Choroid plexus epithelial cell (primary cell): ENCODE measurements at places on chromosomes 12 and 14.

- DNase-seq: no peak
Observed at GRCh38 chr12:130438711-130439110, 101.0 kb downstream of the PIWIL1 start.

- peak; percentile 14 for DNase-seq
Observed at GRCh38 chr12:86711731-86712130, 455.5 kb upstream of the MGAT4C start.

- DNase-seq: peak; percentile 48
Observed at GRCh38 chr12:108310489-108310888, 28.6 kb downstream of the CMKLR1 start.

- no peak for DNase-seq
Observed at GRCh38 chr12:127273626-127274025, 993.3 kb upstream of the TMEM132C start.

GRCh38 chr12:116590561-116590960 lies 31.4 kb downstream of the MAP1LC3B2 start:
- DNase-seq: no peak

DNA sequence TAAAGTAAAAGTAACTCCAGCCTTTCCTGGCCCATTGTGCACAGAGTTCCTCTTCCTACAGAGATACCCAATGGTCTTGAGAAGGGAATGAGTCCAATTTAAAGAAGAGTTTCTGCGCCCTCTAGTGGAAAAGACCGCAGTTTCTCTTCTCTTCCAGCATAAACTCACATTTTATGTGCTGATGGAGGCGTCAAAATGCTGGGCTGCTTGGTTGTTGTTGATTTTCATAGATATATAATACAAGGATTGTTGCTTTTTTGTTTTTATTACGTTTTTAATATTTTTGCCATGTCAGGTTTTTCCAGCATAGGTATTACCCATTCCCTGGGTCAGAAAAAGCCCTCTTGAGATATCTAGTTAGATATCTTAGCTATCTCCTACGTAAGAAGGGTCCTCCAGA lies 356.9 kb upstream of the STXBP6 start:
- DNase-seq: peak; percentile 29

DNA sequence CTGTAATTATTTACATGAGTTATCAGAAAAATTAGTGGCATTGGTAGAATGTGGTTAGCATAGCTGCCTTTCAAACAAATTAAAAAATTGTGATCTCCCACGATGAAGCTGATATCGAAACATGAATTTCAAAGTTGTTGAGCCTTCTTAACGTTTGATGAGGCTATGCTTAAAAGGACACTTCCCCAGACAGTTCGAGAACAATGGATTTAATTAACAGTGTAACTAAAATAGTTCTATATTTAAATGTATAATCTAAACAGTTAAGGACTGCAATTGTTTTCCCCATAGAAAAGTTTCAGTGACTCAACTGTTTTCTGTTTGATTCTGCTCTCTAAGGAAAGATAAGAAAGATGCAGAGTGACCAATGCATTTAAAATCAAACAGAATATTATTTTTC lies 1.6 kb downstream of the CLEC2B start:
- DNase-seq: no peak

DNA sequence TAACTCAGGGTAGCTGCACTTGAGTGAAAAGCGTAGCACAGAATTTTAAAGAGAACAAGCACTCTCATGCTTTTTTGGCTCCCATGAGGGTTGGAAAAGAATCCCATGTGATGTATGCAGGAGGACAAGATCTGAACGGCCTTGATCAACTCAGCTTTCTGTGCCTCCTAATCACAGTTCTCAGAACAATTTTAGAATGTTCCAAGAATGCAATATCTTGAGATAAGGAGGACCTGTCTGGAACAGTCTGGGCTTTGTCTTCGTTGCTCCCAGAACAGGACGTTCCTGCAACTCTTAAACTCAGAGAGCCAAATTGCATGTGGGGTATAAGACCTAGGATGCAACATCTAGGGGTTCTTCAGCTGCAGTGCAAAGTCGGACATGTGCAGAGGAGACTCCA lies 582.7 kb downstream of the RERGL start:
- DNase-seq: no peak

- no peak for DNase-seq
Observed at GRCh38 chr14:76964695-76965094, 63.8 kb downstream of the IRF2BPL start.

DNA sequence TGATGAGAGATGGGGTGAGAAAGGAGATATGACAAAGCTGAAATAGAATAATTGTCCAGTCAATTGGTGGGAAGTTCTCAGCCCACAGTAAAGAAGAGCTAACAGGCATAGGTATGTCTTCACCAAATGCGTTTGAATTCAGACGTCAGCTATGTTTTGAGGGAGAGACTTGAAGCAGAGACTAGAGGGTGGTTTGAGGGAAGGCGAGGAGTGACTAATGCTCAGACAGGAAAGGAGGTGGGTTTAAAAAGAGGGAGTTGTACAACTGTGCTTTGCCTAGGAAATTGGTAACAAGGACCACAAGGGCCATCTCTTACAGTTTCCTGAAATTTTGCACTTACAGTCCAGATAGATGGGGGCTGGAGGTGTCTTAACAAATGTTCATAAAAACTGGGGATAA lies 6.4 kb downstream of the JKAMP start:
- DNase-seq: no peak

- no peak for DNase-seq
Observed at GRCh38 chr12:108289350-108290161, 49.6 kb downstream of the CMKLR1 start.

GRCh38 chr12:55675666-55676065 lies 32.0 kb downstream of the ITGA7 start:
- no peak for DNase-seq

- no peak for DNase-seq
Observed at GRCh38 chr12:89418228-89418910, 66.1 kb upstream of the DUSP6 start.

GRCh38 chr14:89470401-89470800 lies 53.4 kb upstream of the FOXN3 start:
- DNase-seq: no peak

DNA sequence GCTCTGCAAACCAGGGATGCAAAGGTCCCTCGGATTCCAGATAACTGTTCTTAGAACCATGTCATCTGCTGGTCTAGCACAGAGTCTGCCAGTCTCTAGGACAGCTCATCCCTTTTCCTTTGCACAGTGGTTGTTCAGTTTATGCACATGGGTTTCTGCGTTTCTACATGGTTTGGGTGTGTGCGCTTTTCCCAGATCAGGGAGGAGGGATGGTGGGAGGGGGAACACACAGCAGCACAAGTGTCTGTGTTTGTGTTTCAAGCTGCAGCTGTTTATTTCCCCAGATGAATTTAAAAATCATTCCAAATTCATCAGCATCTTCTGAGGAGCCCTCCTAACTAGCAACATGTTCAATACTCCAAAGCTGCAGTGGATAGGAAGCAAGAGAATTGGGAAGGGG lies 45.4 kb downstream of the ANO2 start:
- no peak for DNase-seq

GRCh38 chr14:26589925-26590324 lies 7.9 kb downstream of the NOVA1 start:
- DNase-seq: no peak

- peak; percentile 70 for DNase-seq
Observed at GRCh38 chr12:27709932-27710591, 570 bp upstream of the MRPS35 start.

DNA sequence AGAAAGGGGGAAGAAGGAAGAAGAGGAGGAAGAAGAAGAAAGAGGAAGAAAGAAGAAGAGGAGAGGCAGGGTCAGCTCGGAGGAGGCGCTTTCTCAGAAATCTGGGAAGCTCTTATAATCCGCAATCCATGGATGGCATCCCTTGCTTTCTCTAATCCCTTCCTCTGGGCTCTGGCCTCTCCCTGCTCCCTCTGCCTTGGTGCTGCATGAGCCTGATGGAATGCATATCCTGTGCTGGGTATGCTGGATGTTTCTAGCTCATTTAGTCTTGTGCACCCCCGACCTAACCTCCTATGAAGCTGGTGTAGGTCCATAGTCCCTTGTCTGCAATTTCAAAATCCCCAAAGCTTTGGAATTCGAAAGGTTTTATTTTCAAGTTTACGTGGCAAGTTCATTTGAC lies 94.2 kb upstream of the MYL2 start:
- DNase-seq: no peak

GRCh38 chr14:65704850-65705249 lies 292.3 kb downstream of the FUT8 start:
- DNase-seq: peak; percentile 47

GRCh38 chr14:102154821-102155549 lies 15.3 kb downstream of the WDR20 start:
- DNase-seq: peak; percentile 55

GRCh38 chr14:32102152-32102787 lies 25.2 kb downstream of the ARHGAP5 start:
- DNase-seq: no peak

GRCh38 chr14:55571125-55571889 lies 8.7 kb upstream of the KTN1 start:
- DNase-seq: no peak
